NCI-H1105 (cell line): ENCODE measurements at places on chromosomes 6 and 20.

DNA sequence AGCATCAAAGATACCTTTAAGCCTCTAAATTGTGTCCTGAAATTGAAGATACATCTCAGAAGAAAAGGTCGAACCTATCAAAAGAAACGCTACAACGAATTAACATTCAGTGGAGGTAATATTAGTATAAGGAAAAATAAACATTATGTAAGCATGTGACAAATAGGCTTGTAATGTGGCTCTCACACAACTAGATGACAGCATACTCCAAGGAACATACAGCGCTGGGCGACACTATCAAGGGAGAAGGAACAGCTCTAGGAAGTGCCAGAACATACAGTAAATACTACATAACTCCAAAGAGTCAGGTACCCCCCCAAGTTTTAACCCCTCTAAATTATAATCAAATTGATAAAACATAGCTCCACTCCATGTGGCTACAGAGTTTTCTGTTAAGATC is 103.5 kb downstream of the LAMP5 start:
- DNase-seq, result peak; percentile 31

- DNase-seq, result no peak
Observed at GRCh38 chr6:158856261-158856660, 37.1 kb upstream of the EZR start.

- DNase-seq, result no peak
Observed at GRCh38 chr6:132768051-132768517, 10.4 kb upstream of the VNN2 start.

DNA sequence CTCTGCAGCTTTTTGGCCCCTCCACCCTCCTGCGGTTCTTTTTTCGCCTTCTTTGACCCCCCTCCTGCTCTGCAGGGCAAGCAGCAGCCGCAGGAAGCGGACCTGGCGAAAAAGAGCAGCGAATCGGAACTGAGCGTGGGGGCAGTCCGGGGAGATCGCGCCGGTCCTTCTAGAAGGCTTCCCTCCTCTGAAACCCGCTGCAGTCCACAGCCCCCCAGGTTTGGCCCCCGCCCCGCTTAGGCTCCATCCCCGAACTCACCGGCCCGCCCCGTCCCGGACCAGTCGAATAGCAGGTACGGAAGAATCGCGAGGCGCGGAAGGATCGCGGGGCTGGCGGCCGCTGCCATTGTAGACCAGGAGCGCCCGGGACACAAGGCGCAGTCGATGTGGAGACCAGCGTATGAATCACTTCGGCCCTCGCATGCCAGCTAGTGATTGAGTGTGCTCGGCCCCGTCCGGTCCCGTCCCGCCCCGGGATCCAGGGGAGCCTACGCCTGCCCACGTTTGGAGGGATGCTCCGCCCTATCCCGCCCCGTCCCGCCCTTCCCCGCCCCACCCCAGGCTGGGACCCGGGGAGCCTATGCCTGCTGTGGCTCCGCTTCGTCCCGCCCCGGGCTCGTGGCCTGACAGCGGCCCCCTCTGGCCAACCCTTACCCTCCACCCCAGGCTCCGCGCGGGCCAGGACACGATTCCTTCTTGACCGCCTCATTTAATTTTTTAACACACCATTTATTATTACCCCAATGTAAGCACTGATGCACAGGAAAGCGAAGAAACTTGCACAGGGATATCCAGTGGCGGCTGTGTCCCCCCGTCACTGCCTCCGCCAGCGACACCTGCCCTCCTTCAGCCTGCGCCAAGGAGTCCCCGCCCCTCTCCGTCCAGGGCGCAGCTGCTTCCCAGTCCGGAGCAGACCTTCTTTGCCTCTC is at the start of gene ULBP3:
ULBP3 (minus strand) TSS at position 402 of the 929 bp plus-strand sequence; CDS start at position 347, 55 bp downstream.
- DNase-seq, result peak; percentile 57

GRCh38 chr20:48718786-48719578 is 108.8 kb downstream of the PREX1 start:
- no peak for DNase-seq

DNA sequence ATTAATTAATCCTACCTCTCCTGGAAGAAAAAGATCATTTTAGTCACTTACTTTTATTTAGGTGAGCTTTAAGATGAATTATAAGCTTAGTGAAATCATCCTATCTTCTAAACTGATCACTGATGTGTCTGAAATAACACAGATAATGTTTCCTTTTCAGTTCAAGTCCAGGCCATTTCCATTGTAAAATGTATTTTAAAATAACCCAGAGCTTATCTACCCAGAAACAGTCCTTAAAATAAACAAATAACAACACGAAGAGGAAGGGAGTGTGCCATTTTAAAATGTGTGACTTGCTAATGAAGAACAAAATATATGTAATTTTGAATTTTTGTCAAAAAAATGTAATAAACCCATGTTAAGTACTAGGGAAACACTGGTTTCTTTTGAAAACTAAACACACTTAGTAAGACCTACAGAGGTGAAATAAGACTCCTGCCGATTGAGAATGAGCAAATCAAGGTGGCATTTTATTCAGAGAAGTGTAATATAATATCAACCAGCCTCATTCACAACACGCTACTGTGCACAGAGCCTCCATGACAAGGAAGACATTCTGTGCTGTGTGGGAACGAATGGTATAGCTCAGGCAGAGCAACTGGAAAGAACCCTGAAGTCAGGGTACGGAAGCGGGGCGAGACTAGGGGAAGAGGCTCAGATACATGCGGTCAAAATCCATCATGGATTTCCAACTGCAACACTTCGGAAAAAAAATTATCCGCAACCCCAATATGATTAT is 7.7 kb downstream of the LRP11 start:
- no peak for DNase-seq

DNA sequence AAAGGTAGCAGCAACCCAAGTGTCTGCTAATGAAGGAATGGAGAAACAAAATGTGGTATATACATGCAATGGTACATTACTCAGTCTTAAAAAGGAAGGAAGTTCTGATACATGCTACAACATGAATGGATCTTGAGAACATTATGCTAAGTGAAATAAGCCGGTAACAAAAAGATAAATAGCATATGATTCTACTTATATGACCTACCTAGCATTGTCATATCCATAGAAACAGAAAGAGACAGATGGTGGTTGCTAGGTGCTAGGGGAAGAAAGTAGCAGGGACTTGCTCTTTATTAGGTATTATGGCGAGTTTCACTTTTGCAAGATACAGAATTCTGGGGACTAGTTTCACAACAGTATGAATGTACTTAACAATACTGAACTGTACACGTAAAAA is 46.6 kb downstream of the UBR2 start:
- DNase-seq, result no peak

DNA sequence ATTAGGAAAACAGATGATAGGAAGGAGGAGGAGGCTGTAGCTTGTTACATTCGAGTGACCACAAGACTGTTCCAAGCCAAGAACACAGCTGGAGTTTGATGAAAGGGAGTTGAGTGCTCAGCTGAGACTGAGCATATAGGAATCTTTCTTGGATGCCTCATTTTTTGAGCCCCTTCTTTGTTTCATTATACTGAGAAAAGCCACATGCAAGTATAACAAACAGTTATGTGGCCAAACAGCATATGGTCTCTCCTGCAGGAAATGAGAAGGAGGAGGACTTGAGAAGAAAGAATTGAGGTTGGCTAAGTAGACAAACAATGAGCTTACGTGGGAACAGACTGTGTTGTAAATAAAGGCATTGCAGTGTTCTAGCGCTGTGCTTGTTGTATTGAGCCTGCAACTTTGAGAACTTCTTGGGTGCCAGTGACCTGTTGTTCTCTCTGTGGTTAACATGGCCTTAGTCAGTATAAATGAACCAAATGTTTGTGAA is 78.3 kb downstream of the AKAP7 start:
- DNase-seq, result no peak

GRCh38 chr6:4647414-4648365 is 128.5 kb upstream of the CDYL start:
- DNase-seq, result peak; percentile 78

GRCh38 chr6:19692506-19693298 is 144.5 kb upstream of the ID4 start:
- no peak for DNase-seq

DNA sequence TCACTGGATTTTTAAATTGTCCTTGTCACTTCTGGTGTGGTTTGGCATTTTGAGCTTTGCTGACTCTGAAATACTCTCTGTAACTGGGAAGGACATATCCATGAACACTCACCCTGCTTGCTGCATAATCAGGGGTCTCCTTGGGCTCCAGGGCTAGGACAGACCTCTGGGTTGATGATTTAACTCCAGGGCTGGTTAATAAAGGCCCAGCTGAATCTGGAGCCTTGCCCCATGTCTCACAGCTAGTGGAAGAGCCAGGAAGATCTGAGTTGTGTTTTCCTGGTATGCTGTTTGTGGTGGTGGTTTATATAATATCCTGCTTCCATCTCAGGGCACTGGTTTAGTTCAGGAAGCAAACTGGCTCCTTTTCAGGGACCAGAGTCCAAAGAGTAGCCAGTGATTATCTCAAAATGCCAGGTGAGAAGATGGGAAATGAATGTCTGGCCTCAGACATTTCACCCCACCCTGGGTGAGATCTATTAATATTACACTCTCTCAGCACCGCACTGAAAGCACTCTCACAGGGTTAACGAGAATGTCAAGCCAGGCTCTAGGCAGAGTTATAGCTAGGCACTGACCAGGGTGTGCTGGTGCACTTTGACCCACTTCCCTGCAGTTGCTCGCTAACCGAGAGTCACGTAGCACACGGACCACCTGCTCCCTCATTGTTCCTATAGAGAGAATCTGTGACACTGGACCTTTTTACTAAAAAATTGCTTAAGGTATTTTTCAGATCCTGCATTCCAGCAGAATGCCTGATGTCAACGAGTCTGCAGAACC is 90.1 kb upstream of the SLC22A16 start:
- no peak for DNase-seq

- no peak for DNase-seq
Observed at GRCh38 chr20:48163505-48163904, 378.2 kb upstream of the SULF2 start.

GRCh38 chr6:109867009-109867969 is 110.8 kb upstream of the GPR6 start:
- DNase-seq, result no peak

GRCh38 chr6:40583709-40584108 is 3.5 kb downstream of the LRFN2 start:
- DNase-seq, result no peak

GRCh38 chr6:157534977-157535339 is 154.0 kb downstream of the ZDHHC14 start:
- DNase-seq, result no peak

DNA sequence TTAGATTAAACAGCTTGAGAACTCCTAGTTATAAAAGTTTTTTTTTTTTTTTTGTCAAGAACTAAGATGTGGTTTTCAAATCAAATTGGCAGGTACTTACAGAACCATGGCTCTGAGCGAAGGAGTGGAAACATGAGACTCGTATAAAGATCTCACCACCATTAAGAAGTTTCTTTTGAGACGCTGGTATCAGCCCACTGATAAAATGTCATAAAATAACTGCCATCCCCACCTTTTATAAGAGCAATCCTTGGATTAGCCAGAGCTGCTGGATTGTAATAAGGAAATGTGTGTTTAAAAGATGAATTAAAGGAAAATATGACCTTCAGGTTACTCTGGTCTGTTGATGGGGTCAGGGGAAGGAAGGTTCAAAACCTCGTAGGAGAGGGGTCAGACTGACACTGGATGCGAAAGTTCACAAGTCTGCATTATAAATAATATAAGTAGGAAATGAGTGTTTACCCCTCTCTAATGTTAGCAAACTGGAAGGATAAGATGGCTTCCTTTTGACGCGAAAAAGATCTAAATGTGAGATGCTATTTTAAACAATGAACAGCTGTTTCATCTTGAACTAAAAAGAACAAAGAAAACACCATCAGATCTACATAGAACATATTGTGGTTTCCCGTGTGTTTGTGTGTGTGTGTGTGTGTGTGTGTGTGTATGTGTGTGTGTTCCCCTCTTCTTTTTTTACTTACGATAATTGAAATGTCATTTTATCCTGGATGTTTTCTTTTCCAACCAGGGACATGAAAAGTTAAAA is 386.8 kb upstream of the JAG1 start:
- DNase-seq, result no peak

GRCh38 chr20:15653396-15654207 is 919.6 kb downstream of the KIF16B start:
- no peak for DNase-seq

DNA sequence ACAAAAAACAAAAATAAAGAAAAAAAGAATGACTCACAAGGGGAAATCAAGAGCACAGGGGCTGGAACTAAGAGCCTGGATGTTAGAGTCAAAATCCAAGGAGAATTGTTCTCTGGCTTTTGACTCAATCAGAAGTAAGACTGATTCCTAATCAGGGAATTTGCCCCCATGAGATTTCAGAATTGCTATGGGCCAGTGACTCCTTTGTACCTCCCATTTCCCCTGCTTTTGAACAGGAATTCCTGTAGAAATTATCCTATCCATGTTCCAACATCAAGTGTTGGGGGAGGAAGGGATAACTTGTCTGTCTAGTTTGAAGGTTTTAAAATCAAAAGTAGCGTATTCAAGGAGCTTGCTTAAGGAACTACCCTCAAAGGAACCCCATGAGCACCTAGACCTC is 396.7 kb downstream of the CDC5L start:
- no peak for DNase-seq

GRCh38 chr6:39082310-39082709 is 32.7 kb downstream of the SAYSD1 start:
- DNase-seq, result no peak
